ENCODE measurements at places on chromosomes 1 and 21.

GRCh38 chr1:212477680-212478466 lies 45.2 kb downstream of the NENF start:
- no peak for DNase-seq

GRCh38 chr1:218925777-218926176 lies 247.9 kb upstream of the LYPLAL1 start:
- DNase-seq, result no peak

GRCh38 chr1:233172201-233172600 lies 123.3 kb downstream of the PCNX2 start:
- DNase-seq, result peak; percentile 23

- DNase-seq, result no peak
Observed at GRCh38 chr1:201406831-201407406, 7.8 kb upstream of the LAD1 start.

All from urothelium cell line (cell line).